ENCODE measurements at places on chromosomes 13 and 19.

GRCh38 chr13:66137384-66137783 is 1092.8 kb downstream of the PCDH9 start:
- no peak for DNase-seq

GRCh38 chr13:33096886-33097605 is 80.8 kb downstream of the KL start:
- DNase-seq, result no peak

DNA sequence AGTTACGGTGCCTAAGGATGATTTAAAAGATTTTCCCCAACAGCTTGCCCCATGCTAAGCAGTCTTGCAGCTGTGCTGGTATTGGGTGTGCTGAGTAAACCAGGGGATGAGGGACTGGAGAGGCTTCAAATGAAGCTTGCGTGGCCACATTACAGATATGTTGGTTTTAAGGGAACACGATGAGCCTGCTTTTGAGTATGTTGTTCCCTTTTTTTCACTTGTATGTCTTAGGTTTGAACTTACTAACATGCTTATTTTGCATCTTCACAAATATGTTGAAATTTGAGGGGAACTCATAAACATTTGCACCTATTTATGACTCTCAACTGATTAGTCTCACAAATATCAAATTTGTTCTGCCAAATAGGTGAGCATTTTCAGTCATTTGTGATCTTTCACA is 2.0 kb upstream of the IL17D start:
- no peak for DNase-seq

DNA sequence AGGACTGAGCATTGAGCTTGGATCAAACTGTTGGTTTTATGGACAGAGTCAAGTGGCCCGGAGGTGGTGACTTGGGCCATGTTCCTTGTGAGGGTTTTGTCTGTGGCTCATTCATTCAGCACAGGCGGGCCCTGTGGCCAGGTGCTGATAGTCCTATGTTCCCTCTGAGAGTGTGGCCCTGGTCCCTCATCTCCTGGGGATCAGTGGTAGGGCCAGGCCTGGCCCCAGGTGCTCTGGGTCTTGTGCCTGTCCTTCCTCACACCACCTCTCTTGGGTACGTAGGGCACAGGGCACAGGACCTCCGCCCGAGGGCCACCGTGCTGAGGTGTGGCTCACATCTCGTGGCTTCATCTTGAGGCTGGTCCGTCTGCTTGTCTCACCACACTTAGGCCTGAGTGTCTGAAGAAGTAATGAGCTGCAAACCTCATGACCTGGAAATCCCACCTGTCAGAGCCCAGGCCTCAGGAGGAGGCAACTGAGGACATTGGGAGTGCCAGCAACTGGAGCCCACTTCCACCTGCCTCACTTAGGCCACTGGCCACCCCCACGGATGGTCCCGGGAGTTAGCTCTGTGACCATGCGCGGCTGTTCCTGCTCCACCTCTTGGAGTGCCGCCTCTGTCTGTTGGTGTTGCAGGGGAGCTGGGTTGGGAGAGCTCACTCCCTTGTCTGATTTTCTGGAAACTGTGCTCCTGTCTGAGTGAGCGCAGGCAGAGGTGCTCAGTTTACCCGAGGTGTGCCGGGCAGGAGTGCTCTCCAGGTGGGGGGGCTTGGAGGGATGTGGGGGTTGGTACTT is 53.4 kb downstream of the KDM4B start:
- DNase-seq, result no peak

GRCh38 chr13:28424541-28424940 is 70.4 kb downstream of the FLT1 start:
- no peak for DNase-seq

- peak; percentile 83 for DNase-seq
Observed at GRCh38 chr19:38842439-38843174, 7.2 kb downstream of the HNRNPL start.

GRCh38 chr13:114194853-114195252 is 15.8 kb downstream of the CFAP97D2 start:
- DNase-seq, result peak; percentile 13

- DNase-seq, result no peak
Observed at GRCh38 chr19:7738023-7738422, 6.1 kb upstream of the CLEC4G start.

- no peak for DNase-seq
Observed at GRCh38 chr13:113383089-113383488, 19.2 kb upstream of the GRTP1 start.

Measured in activated CD4-positive, alpha-beta T cell treated with anti-CD3 and anti-CD28 coated beads, Interleukin-2, amount 10 ng/mL, durations not matched to agents 7 days and 5 days (primary cell).